ENCODE measurements at places on chromosomes 11 and 22.

DNA sequence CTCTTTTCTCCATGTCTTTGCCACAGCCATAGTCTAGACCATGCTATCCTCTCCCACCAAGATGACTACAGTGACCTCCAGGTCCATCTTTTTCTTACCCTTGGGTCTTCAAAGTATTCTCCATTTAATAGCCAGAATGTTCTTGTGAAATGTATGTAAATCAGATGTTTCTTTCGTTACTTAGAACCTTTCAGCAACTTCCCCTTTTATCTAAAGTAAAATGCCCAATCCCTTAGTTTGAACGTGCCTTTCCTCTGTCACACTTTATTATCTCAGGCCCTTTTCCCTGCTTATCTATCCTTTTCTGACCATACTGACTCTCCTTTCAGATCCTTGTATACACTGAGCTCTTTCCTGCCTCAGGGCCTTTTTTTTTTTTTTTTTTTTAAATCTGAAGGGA lies 17.9 kb downstream of the RBM4B start:
- DNase-seq, result no peak

DNA sequence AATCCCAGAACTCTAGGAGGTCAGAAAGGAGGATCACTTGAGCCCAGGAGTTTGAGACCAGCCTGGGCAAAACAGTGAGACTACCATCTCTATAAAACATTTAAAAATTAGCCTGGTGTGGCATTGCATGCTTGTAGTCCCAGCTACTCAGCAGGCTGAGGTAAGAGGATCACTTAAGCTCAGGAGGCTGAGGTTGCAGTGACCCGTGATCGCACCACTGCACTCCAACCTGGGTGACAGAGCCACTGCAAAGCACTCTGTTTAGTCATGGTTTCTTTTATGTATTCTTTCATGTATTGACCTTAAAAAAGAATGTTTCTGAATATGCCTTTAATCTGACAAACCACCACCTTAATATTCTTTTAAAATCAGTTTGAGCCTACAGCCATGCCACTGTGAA lies 52.2 kb downstream of the BIRC2 start:
- DNase-seq, result no peak

DNA sequence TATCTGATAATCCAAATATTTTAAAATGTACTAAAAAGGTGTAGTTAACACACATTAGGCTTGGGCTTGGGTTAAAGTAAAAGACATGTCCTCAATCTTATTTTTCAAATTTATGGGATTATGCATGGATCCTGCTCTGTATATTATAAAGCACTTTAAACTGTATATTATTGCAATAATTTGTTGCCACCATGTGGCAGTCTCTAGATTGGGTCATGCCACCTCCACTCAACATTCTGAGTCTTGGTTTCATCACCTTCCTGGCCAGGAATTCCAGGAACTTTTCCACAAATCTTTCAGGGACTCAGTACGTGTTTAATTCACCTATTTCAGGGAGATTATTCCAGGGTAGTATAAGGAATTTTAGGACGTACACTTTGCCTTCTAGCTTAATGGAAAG lies 695.5 kb downstream of the FAM181B start:
- DNase-seq, result no peak

DNA sequence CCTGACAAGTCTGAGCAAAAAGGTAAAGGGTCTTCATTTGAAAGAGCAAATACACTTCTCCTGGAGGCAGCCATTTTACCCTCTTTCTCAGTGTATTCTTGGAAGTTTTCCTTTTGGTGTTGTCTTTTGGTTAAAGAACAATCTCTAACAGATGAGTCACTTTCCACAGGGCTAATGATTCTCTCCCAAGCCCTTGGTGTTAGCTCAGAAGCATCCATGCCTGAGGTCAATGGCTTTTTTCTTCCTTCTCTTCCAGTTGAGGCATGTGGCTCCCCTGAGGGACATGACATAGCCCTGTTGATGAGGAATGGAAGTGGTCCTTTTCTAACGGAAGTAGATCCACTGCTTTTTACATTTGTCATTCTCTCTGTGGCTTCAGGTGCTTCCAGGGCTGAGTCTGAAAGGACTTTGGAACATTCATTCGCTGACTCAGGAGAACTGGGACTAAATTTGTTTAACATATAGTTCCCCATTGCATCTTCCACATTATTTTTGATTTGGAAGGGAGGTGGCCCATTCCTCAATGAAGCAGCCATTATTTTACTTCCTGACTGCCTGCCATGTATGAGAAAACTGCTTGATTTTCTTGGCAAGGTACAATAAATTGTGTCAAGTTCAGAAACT lies 13.8 kb upstream of the POGLUT3 start:
- DNase-seq, result no peak

DNA sequence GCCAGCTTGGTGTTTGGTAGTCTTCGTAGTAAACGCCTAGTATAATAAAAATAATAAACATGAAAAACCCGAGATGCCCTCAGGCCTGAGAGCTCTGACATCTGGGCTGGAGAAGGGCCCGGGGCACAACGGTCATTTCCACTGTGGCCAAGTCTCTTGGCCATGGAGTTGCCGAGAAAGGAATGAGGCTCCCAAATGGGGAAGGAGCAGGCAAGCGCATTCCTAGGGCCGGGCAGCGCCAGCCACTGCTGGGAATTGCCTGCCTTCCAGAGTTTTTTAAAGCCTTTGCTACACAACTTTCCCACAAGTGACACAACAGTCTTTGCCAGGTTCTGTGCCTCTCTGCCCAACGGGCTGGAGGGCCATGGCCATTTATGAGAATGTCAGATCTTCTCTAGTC lies 103.4 kb downstream of the NAV2 start:
- DNase-seq, result no peak

DNA sequence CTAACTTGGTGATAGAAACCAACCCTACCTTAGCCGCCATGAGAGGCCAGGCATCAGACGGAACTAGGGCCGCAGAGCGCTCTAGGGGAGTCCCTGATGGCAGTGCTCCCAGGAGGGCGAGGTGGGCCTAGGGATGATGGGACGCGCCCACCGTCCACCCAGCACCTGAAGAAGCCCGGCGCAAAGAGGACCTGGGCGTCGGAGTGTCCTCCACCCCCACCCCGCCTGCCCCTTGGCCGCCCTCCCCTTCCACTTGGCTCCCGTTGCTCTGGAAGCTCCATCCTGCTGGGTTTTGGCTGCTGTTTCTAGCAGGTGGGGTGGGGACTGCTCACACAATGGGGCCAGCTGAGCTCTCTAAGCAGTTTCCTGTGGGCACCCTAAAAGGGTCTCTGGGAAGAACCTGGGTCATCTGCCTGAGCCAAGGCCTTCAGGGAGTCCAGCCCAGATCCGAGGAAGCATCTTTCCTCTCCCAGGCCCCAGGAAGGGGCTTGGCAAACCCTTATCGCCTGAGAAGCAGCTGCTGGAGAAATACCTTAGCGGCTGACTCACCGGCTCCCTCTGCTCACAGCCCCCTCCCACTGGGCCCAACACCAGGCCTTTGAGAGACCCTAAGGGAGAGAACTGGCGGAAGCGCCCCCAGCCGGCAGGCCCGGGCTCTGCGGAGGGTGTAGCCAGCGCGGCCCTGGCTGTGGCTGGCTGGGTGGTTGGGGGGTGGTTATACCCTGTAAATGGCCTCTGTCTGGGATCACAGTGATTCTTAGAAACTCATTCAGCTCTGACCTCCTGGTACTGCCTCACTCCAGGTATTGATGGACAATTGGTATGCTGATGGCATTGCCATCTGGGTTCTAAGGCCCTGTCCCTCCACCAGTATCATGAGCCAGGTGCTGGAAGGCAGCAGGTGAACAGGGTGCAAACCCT lies 19.3 kb downstream of the CREB3L1 start:
- no peak for DNase-seq

DNA sequence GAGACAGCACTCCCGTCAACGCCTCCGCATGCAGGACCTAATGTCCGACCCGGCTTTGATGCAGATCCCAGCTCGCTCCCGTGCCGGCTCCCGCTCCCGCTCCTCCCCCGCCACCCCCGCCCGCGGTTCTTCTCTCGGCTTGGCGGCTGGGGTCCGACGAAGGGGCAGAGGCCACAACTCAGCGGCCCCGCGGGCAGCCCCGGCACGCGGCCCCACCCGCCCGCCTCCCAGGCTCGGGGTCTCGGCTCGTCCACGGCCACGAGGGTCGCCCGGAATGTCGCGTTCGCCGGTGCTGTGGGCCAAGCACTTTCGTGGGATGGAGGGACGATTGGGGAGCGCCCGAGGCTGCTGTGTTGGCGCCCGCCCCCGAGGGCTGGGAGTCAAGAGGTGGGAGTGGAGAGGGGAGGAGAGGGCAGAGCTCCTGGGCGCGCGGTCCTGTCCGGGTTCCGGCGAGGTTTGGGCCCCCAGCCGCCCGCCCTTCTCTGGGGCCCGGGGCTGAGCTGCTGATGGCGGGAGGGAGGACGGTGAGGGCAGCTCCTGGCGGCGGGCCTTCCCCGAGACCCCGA lies 5.3 kb upstream of the TBX1 start:
- no peak for DNase-seq

DNA sequence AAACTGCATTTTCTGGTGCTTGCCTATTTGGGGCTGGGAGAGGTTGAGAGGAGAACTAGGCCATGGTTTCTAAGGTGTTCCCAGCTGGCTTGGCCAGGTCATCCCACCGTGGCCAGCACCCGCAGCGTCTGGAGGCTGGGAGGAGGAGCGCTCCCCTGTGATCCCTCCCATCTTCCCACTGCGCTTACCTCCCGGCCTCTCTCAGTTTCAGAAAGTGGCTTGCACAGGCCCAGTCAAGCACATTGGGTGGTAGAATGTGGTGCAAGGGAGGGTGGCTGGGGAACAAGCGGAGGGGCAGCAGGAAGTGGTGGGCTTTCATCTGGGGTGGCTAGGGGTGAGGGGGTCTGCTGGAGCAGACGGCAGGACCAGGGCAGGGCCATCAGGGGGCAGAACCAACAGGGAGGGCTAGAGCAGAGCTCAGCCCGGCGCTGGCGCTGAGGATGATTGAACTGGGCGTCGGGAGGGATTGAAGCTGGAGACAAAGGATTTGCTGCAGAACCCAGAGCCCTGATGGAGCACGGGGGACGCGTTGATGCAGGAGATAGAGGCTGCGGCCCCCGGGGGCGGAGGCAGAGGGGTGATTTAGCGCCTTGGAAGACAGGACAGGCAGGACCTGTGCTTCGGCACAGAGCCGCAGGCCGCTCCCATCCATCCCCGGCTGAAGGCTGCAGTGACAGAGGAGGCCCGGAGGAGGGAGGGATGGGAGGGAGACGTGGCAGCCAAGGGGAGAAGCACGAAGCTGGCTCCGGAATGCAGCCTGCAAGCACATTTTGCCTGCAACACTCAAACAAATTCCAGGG lies 76.0 kb downstream of the TRIM29 start:
- DNase-seq, result no peak

DNA sequence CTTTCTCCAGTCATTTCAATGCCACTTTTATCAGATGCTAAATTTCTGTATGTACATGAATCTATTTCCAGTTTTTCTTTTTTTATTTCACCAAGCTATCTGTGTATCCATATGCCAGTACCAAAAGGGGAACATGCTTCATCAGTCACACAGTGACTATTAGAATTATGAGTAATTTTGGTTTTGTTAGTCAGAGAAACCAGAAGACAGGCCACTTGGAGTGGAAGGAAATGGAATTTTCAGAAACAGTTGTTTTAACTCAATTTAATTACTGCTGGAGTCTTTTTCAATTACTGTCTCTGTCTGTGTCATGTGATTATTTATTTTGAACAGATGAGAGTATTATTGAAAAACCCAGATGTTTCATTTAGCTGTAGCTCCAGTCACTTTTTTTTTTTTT lies 84.6 kb upstream of the ANO3 start:
- no peak for DNase-seq

- no peak for DNase-seq
These were observed 25.1 kb upstream of the FJX1 start for GRCh38 chr11:35593143-35593542.

DNA sequence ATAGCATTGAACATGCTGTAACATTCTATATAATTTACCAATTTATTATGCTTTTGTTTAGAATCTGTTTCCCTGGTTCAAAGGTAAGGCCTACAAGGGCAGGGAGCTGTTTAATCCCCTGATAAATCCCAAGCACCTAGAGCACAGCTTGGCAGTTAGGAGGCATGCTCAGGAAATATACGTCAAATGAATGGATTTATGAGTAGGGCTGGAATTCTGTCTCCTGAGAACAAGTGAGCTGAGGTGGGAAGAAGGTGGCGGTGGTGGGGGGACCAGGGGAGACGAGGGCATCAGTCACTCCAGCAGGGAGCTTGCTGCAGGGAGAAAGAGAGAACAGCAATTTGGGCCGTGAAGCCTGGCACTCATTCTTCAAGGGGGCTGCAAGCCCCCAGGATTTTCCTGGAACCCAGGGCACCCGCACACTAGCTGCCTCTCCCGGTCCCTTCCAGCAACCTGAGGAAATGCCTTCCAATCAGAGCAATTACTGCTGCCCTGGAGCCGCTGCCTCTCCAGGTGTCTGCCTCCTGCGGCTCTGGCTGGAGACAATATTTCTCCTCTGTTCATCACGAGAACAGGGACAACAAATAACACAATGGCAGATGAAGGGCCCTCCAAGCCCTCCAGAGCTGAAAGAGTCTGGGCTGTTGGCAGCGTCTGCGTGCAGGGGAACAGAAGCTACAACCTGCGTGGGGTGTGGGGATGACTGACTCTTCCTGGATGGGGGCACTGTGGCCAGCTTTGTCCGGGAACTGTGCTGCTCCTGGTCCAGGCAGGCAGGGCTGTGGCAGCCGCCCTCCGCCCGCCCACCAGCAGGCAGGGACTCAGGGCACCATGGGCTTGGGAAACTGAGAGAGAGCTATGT lies 233.4 kb downstream of the ST3GAL4 start:
- DNase-seq, result no peak

DNA sequence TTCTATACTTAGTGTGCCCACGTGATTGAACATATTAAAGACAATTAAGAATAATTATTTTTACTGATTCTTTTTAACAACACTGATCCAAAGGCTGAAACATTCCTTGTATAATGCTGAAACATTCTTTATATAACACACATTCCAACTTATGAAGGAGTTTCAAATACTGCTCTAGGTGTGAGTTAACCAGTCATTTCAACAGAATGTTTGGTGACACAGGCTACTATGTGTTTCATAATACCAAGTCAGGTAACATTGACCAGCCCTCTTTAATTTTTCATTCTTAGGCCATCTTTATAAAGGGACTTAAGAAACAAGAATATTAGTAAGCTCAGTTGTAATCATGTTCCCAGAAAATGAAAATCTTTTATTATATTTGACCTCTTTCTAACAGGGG lies 136.6 kb downstream of the ELP4 start:
- no peak for DNase-seq

DNA sequence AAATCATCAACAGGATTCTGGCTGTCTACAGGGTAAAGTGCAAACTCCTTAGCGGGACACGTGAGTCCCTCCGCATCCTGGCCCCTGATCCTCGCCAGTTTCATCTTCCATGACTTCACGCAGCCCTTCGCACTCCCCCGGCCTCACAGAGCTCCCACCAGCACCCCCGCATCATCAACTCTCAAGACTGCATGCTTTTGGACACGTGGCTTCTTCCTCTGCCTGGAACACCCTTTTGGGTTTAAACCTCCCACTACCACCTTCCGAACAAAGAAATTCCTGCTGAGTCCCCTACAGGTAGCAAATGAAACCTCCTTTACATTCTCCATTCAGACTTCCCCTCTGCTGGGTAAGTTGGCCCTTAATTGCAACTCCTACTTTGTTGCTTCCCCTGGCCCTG lies 12.6 kb upstream of the EIF3M start:
- no peak for DNase-seq

All from activated effector memory CD4-positive, alpha-beta T cell treated with anti-CD3 and anti-CD28 coated beads, Interleukin-2, amount 50 U/mL, for 16 hours (primary cell).